ENCODE measurements at places on chromosomes 4 and X.

- DNase-seq = no peak
These were observed 46.5 kb upstream of the PGRMC1 start for GRCh38 chrX:119189595-119189994.

GRCh38 chr4:99282731-99283130 lies 8.1 kb downstream of the ADH1A start:
- DNase-seq = no peak

- no peak for DNase-seq
These were observed 340.9 kb upstream of the FGF13 start for GRCh38 chrX:139052461-139052860.

DNA sequence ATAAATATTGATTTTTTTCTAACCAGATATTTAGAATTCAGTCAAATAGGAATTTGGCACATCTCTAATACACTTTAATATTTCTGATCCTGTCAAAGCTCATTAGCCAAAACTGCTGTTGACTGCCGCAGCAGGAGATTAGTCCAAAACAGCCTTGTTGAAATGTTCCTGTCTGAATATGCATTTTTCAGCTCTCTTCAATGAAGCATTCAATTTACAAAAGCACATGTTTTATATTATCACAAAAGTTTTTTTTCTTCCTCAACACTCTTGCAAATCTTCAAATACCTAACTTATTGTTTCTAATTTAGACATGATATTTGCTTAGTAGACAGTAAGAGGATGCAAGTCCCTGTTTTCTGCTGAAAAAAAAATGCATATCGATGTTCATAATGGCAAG lies 140.9 kb downstream of the SPATA18 start:
- no peak for DNase-seq

DNA sequence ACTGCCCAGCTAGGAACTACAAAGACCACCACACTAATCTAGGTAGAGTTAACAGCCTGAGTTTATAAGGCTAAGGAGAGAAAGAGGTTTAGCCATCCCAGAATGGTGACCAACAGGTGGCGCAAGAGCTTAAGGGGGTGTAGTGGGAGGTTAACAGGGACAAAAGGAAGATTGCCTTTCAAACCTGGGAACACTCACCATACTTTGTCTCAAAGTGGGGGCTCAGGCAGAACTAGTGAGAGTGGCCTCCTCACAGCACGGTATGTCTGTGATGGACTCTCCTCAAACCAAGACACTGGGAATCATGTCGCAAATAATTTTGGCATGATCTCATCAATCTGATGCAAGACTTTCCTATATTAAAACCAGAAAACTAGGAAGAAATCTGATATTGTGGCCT lies 23.4 kb downstream of the CCNI start:
- peak; percentile 33 for DNase-seq

DNA sequence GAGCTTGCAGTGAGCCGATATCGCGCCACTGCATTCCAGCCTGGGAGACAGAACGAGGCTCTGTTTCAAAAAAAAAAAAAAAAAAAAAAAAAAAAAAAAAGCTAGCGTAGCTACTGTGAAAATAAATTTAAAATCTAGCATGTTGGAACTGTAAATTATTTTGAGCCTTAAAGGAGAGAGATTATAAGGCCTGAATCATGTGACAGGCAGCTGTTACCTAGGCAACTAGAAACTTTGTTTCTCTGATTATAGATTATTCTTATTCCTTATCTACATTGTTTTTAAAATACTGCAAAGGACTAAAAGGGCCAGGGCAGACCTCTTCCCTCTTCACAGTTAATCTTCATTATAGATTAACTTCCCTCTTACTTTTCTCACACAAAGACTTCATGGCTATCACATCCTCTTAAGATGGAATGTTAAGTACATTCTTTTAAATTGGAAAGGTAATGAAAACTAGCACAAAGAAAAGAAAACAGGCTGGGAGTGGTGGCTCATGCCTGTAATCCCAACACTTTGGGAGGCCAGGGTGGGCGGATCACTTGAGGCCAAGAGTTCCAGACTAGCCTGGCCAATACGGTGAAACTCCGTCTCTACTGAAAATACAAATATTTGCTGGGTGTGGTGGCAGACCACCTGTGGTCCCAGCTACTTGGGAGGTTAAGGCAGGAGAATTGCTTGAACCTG lies 21.1 kb upstream of the PDS5A start:
- DNase-seq = no peak

GRCh38 chr4:103118166-103118565 lies 18.5 kb upstream of the BDH2 start:
- DNase-seq = no peak

DNA sequence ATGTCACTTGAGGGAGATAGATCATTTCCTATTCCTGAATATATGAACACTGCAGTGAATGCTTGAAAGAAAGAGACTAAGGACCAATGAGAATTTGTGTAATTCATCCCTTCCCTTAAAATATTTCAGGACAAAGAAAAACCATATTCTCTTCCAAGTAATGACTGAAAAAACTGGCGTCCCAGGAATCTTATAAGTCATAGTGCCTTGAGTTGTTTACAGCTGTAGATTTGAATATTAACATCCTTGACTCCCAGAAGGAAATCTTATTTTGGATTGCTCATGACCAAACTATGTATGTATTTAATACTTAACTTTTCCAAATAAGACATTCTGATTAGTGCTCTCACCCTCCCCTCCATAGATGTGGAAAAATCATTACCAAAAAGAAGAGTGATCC lies 55.5 kb downstream of the CLDN22 start:
- no peak for DNase-seq

DNA sequence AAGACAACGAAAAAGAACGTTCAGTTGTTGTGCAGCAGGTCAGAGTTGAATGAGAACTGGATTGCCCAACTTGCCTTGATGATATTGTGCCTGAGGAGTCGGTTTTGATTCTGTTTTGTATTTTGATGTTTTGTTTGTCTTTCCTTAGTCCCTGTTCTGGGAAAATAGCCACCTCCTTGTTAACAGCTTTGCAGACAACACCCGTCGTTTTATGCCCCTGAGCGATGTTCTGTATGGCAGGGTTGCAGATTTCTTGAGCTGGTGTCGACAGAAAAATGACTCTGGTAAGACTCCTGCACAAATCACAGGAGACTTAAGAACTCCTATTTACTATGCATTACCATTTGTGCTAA lies 4.5 kb downstream of the BST1 start:
- no peak for DNase-seq

DNA sequence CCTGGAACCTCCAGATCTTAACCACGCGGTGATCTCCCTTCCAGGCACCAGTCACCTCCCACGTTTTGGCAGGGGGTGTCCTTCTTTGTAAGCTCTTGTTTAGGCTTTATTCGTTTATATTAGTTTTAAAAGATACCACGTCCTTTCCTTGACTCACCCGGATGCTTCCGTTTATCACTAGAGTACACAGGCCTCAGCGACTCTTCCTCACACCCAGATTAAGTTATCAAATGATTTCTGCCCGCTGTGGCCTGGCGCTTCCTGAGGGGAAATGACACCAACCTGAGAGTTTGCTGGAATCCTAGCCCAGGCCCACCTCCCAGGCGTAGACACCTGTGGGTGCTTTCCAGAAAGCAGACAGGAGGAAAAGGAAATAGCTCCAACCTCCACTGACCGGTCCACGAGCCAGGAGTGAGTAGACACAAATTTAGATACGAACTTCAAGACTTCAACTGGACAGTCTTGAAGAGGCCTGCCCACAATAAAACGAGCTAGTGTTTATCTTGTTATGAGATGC lies 756 bp upstream of the ADAMTS3 start:
- no peak for DNase-seq

- no peak for DNase-seq
These were observed 5.0 kb downstream of the MSMO1 start for GRCh38 chr4:165332502-165332901.

GRCh38 chr4:186757696-186758355 lies 34.2 kb upstream of the FAT1 start:
- DNase-seq = no peak

- DNase-seq = no peak
These were observed 297.0 kb upstream of the FAT1 start for GRCh38 chr4:187020676-187021075.

DNA sequence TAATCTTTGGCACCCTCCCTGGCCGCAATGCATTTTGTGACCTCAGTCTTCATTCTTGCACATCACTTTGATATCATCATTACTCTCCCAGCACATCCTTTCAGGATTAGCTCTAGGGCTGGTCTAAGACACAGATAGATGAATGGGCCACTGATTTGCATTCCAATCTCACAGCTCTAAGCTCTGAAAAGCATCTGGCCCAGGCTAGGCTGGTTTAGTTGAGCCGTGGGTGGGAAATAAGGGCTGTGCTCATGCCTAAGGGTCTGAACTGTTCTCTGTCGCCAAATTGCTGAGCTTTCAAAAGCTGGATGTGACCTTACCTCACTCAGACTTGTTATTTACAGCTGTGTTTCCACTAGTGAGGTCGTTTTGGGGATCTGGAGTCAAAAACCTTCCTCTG lies 30.0 kb upstream of the SLC9A7 start:
- DNase-seq = no peak

DNA sequence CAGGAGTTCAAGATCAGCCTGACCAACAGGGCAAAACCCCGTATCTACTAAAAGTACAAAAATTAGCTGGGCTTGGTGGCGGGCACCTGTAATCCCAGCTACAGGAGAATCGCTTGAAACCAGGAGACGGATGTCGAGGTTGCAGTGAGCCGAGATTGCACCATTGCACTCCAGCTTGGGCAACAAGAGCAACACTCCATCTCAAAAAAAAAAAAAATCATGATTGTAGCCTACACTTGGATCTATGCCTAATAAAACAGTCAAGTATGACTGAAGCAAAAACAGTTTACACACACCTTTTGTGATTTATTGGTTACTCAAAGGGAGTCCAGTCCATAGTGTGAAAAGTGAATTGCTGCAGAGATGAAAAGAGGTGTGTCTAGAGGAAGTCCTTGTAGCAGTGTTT lies 34.7 kb upstream of the TASL start:
- no peak for DNase-seq

GRCh38 chrX:50813843-50814661 lies at the start of gene SHROOM4:
SHROOM4 (minus strand) TSS chrX:50814194; CDS start chrX:50814018, 176 bp downstream.
- DNase-seq = no peak

DNA sequence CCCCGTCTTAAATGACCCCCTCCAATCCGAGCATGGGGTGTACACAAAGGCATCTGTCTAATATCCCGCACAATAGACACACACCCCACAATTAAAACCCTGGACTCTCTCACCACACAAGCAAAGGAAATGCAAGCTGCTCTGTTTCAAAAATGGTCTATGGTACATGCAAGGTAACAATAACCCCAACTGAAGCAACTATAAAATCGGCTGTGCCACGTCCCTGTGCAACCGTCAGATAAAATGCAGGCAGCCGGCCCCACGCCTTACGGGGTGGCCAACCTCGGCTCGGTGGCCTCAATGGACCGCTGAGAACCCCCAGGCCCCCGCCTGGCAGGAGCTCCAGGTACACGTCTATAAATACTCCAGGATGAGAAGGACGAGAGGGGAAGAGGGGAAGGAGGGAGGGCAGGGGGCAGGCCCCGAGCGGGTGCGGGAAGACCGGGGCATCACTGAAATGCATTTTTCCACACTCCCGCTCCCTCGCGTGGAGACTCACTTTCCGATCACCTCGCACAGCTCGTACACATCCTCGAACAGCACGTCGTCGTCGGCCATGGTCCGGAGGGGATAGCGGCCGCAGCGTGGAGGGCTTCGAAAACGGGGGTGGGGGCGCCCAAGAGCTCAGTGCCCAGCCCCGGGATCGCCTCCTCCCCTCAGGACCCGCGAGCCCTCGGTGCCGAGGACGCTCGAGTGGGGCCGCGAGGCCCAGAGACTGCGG lies 763 bp downstream of the CASK start:
- DNase-seq = peak; percentile 25

- no peak for DNase-seq
These were observed 1.7 kb downstream of the INTS6L start for GRCh38 chrX:135522132-135522530.

GRCh38 chr4:69800599-69800998 lies 40.2 kb upstream of the SULT1B1 start:
- DNase-seq = no peak

- no peak for DNase-seq
These were observed 121.9 kb downstream of the RBMX2 start for GRCh38 chrX:130523460-130524394.

- DNase-seq = no peak
These were observed 296.2 kb downstream of the PAPSS1 start for GRCh38 chr4:107423677-107424405.

- DNase-seq = no peak
These were observed 219.6 kb downstream of the SNCA start for GRCh38 chr4:89617317-89617716.

DNA sequence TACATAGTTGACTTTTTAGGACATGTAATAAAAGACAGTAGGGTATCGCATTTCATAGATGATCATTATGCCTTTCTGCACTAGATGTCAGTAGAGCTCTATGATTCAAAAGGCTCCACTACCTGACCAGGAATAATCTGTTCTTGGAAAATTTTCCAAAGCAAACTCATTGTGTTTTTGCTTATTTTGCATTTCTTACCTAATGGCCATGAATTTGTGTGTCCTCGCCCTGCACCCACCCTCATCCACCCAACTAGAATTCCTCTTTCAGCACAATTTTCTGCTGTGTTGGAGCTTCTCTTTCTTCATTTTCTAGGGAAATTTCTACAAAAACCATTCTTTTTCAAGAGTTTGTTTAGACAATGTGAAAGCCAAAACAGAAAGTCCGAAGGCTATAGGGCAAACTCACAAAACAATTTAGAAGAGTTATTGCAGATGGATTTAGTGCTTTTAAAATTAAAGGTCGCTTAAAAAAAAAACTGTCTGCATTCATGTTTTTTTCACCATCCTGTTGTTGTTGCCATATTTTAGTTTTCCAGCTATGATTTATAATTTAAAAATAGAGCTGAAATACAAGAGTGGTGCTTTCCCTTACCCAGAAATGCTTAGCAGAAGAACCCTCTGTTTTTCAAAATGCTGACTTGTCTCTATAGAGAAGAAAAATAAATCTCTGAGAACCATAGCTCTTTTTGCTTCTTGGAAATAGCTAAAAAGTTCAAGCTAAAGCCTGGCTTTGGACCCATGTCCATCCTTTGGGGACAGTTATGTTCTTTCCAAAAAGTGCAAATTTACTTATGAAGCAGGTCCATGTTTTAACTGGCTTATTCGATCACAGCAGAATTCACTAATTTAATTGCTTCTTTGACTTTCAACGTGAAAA lies 183.7 kb downstream of the SPATA18 start:
- DNase-seq = peak; percentile 56

GRCh38 chr4:13248621-13249298 lies 235.4 kb downstream of the RAB28 start:
- no peak for DNase-seq

DNA sequence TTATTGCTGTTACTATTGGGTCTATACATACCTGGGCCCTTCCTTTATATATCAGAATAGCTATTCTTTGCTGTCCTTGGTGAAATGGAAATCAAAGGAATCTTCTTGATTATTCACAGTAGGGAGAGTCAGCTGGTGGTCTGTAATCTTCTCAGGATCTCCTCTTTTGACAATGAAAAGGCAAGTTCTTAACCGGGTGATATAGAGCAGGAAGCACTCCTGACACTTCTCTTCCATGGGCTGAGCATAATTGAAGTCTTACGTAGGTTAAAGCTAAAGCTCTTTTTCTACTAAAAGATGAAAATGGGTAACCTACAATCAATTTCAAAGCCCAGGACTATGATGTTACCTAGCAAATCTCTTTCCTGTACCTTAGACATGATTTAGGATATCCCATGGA lies 274.9 kb upstream of the LCORL start:
- no peak for DNase-seq

- no peak for DNase-seq
These were observed 94.0 kb downstream of the AFAP1 start for GRCh38 chr4:7845493-7846128.

GRCh38 chr4:141388481-141388880 lies 167.8 kb downstream of the ZNF330 start:
- no peak for DNase-seq

- DNase-seq = no peak
These were observed 35.3 kb upstream of the SPIN2A start for GRCh38 chrX:57172544-57172943.

GRCh38 chrX:133056341-133056740 lies 40.6 kb downstream of the USP26 start:
- peak; percentile 1 for DNase-seq
